Esophagus squamous epithelium (tissue), 5 donors: ENCODE measurements at places on chromosomes 5 and 9.

DNA sequence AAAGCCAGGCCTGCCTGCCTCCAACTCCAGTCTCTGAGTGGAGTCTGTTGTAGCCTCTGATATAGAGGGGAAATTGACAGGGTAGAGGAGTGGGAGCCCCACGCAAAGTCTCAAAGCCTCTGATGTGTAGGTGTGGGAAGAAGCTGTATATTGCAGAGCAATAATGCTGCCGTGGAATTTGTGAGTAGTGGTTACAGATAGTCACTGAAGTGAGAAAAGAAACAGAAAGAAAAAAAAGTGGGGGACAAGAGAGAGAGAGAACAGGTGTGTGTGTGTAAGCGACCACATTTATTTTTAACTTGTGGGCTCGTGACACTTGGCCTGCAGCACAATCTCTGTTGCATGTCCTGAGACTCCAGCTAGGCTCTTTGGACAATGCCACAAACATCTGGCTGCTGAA, 227.8 kb downstream of the NSG2 start:
- DNase-seq: no peak

- DNase-seq: no peak
Observed at GRCh38 chr5:178090856-178091255, 22.5 kb upstream of the N4BP3 start.

- DNase-seq: no peak
Observed at GRCh38 chr5:158212917-158213316, 354.0 kb upstream of the CLINT1 start.

- DNase-seq: no peak
Observed at GRCh38 chr9:36911037-36911436, 123.0 kb downstream of the PAX5 start.

DNA sequence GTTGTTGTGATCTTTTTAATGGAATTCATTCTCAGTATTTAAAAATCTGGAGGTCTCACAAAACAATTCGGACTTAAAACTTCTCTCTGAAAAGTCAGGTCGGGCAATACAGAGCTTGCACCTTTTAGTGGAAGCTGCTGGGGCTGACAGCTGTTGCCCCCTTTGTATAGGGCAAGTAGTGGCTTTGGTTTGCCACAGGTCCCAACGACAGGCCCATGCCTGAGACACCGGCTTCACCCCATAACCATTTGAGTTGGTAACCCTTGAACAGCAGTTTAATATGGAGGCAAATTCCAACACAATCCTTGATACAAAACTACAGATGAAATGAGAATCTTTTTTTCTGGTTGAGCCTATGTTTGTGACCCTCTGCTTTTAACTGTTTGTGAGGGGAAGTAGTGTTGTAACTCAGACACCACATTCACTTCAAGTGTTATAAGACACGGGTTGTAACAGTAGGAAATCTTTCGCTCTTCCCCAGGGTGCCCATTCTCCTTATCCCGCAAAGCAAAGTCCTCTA, 752 bp upstream of the GLRX start:
- DNase-seq: no peak

DNA sequence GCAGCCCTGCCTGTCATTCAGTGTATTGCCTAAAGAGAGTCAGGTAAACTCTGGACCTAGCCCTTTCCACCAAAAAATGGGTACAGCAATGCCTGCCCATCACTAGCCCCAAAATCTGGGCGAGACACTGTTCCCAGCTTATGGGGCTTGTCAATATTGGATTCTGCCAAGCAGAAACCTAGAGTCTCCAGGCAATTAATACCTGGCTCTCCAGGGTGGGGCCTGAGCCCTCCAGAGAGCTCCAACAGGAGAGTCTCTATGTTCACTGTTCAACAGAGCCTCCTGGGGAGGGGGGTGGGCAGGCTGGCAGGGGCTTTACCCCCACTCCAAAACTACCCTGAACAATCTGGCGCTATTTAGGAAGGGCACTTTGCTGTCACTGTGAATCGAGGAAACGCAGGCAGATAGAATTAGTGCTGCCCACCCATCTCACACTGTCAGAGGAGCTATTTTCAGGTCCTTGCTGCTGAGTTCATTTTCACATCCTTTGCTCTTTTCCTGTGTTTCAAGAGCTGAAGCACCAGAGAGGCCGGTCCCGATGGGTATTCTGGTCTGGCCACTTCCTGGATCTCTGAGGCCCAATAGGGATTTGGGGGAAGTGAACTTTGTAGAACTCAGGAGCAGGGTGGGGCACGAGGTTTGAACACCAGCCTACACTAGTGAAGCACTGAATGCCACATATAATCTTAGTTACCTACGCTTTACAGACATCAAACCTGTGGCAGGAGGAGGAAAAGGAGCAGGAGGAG, 121.8 kb downstream of the C5orf15 start:
- no peak for DNase-seq

DNA sequence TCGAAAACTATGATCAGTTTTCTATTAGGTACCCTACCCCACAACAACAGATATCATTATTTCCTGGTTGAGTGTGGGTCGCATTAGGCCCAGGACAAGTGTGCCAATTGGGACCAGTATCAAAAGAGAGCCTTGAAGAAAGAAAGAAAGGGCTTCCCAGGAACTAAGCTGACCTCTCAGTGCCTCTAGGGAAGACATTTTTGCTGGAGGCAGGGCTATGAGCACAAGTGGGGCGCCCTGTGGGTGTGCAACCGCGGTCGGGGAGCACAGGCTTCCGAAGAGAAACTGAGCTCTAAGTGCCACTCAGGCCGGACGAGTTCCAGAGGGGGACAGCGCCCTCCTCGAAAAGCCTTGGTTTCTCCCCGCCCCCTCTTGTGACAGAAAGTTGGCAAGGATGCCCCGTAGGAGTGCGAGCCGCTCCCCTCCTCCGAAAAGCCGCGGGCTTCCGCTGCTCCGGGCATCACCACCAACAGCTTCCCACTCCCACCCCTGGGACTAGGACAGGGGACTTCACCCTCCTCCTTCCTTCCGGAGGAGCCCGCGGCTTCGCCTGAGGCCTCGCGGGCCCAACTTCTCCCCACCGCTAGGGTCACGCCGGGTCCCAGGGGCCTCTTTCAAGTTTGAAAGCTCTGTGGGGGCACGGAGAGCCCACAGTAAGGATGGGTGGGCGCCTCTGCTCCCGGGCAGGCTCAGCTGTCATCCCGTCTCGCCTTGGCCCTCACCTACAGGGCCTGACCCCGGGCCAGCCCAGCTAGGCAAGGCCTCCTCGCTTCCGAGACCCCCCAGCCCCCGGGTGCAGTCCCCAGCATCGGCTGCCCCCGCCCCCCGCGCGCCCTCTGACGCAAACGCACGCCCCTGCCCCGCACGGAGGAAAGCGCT, 2.0 kb downstream of the NR2F1-AS1 start:
- no peak for DNase-seq

GRCh38 chr5:135112008-135112725, 78.1 kb upstream of the PITX1 start:
- no peak for DNase-seq

- DNase-seq: no peak
Observed at GRCh38 chr5:41402845-41403244, 107.6 kb downstream of the PLCXD3 start.

- DNase-seq: no peak
Observed at GRCh38 chr5:174503461-174504265, 220.7 kb upstream of the MSX2 start.

- no peak for DNase-seq
Observed at GRCh38 chr5:84791138-84791537, 406.5 kb upstream of the EDIL3 start.

DNA sequence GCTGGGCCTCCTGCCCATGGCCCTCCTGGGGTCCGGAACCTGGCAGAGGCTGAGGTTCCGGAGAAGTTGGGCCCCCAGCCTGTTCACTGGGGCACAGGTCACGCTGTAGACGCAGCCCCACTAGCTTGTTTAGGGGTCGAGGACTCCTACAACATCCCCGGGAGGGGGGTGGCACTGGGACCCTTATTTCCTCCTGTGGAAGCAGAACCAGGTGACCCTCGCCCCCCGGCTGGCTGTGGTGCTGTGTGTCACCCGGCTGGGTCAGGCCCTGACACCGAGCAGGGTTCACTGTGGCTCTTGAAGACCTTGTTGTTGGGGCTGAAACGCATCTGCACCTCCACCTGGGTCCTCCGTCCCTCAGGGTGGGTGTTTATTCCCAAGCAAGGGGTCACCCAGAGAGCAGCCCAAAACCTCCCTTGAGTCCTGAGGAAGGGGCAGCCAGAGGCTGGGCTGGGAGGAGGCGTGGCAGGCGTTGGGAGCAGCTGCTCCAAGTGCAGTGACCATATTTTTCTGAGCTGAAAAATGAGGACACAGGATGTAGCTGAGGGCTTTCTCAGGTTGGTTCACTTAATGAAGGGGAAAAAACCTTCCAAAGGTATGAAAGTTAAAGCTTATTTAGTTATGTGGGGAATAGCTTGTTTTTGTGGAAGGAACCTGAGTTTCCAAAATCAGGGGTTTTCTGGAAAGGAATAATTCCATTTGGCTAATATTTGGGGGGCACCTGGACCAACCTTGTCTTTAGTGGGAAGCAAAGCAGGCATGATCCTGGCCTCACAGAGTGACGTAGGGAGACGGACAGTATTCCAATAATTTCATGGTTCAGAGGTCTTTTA, 164.7 kb upstream of the IER5L start:
- DNase-seq: no peak

DNA sequence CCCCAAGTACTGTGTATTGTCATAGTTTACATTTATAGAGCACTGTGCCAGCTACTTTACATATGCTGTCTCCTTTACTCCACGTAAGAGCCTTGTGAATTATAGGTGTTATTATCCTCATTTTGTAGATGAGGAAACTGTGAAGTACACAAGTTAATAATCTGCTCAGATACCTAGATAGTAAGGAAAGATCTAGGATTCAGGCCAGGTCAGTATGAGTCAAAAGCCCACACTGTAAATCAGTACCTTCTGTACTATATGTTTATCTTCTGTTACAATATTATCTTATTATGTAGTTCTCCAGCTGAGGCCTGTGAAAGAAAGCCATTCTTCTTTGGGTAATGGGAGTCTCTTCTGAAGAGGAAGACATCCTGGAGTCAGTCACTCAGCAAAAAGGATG, 72.4 kb upstream of the TLX3 start:
- no peak for DNase-seq

DNA sequence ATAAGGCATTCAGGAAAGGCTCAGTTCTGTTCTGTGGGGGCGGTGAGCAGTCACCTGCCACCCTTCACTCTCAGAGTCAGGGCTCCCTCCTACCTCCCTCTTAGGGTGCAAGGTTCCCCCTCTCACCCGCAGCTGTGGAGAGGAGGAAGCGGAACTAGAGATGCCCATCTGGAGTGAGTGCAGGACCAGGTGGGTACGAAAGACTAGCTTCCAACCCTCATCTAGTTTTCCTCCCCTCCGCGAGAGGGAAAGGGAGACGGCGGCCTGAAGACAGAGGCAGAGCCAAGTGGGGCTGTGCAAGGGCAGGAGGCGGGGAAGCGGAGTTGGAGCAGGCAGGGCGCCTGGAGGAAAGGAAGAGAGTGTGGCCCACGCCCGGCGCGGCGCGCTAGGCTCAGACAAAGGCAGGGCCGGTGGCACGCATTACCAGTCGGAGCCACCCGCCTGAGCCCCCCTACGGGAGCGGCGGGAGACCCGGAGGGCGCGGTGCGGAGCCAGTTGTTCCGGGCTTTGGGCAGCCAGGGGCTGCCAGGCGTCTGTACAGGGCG, 7.3 kb downstream of the PRR7 start:
- no peak for DNase-seq

DNA sequence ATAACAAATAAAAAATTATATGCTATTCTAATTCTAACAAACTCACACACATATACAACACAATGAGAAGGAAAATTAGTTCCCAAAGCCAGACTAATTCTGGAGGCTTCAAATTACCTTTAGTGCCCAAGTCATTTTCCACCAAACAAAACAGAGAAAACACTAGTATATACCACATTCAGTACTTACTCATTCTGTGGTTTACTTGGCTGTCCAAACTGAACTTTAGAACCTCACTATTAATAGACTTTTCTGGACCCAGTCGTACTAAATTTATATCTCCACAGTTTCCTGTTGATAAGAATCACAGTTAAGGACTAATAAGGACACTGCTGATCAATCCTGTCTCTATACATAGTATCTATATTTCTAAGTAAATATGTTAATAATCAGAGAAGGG, 66.4 kb downstream of the SETX start:
- DNase-seq: no peak

GRCh38 chr9:113609562-113610318, 146.2 kb downstream of the RGS3 start:
- no peak for DNase-seq

- DNase-seq: no peak
Observed at GRCh38 chr5:123124859-123125595, 36.0 kb downstream of the PRDM6 start.

- no peak for DNase-seq
Observed at GRCh38 chr9:68552700-68553476, 12.2 kb upstream of the TMEM252 start.

DNA sequence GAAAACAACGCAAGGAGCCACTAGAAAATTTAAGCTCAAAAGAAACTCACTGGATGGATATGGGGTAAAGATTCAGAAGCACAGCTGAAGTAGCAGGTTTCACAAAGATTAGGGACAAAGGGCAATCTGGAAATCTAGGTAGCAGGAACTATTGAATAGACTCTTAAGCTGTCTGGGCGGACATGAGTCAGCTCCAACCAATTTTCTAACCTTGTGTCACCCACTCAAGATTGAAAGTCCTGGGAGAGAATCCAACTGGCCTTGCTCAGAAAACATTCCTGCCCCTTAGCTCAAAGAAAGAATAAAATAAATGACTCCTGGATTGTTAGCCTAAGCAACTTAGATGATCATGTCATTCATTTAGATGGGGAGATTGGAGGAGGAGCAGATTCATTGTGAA, 69.2 kb downstream of the STK32A start:
- no peak for DNase-seq

- no peak for DNase-seq
Observed at GRCh38 chr5:55316837-55317236, 9.0 kb downstream of the MTREX start.

- no peak for DNase-seq
Observed at GRCh38 chr5:45697201-45697600, 1.0 kb upstream of the HCN1 start.

DNA sequence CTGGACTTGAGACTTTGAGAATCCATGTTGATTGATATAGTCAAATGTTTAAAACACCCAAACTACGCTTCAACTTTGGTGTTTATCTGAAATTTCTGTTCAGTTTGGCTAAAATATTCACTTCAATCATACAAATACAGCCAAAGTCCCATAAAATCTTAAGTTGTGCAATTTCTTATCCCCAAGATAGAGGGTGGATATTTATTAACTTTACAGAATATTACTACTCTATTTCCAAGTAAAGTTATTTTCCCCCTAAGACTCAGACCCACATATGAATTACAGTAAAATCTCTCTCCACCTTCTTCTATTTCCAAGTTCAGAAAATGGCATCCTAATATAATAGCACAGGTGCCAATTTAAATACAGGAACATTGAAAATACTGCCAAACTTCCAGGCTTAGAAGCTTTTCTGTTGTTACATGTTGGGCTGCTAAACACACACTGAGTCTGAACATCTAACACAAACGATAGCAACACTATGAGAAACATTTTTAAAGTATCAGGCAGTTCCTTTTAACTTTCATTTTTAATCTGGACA, 290.3 kb downstream of the EBF1 start:
- no peak for DNase-seq

- DNase-seq: peak; percentile 60
Observed at GRCh38 chr5:56814963-56815657, at the start of gene MAP3K1. MAP3K1 (plus strand) TSS chr5:56815549; CDS start chr5:56815574, 25 bp downstream.

GRCh38 chr5:119036101-119036762, 34.7 kb upstream of the DMXL1 start:
- DNase-seq: no peak
